ENCODE measurements at places on chromosomes 3 and 15.

DNA sequence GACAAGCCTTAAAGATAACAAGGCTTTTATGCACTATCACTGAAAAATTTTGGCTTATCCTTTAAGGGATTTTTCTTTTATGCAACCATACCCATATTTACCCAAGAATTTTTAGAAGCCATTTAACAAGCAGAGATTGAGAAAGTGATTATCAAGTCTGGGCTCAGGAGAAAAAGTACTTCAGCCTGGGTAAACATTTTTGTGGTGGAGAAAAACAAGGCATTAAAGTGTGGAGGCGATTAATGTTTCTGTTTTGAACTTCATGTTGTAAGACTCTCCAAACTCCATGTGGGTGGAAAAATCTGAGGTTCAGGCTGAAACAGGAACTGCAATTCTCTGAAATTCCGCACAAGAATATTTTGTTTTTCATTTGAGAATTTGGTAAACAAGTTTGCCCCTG, 260.4 kb upstream of the KCNMB2 start:
- no peak for DNase-seq

DNA sequence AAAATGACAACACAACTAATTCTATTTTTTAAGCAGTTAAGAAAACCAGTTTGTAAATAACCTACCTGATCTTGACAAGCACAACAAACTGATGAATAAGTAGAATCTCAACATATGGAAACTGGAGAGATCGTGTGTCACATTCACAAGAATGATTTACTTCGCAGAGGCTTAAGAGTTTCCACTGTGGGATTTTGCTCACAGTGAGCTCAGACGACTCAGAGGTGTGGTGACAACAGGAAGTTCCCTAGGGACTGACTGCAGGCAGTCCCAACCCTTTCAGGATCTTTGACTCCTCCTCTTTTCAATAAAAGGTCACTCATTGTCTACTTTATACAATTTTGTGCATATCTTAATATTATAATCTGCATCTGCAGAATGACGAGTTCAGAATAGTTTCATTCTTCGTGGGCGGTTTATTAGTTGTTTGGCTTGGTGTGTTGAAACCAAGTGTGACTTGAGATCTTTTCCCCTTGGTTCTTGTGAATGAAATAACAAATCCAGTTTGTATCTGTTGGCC, at the start of gene LIPH:
Gene LIPH, minus strand, starts transcription at position 231 of the 520 bp plus-strand sequence. Its CDS starts 117 bp downstream, at position 114.
- no peak for DNase-seq

DNA sequence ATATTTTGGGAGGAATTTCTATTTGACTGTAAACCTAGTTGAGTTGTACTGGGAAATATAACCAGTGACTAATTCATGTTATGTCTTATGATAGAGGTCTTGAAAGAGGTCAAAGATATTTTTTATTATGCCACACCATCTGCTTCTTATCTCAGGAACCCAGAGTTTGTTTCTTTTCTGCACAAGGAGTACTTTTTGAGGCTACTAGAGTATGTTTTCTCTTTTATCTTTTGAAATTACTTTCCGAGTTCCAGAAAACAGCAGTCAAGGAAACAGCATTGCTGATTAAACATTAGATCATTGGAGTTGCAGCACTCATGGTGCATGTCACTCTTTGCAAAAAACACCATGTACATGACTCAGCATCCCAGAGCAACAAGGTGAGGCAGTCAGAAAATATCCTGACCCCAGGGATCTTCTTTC, 645.8 kb upstream of the NR2F2 start:
- DNase-seq: no peak

DNA sequence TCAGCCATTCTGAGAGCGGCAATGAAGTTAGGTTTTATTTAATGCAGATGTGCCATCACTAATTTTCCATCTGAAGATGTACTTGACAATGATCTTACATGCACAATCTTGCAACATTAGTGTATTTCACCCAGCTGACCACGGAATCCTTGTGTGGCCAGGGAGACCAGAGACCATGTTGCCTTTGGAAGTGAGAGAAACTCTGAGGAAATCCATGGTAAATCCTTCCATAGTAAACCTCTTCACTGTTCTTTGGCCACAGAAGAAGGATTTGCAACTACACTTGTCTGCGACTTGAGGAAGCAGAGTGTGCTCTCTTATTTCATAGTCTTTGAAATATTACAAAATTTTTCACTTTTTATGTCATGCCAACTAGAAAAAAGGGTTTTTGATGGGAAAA, 128.4 kb upstream of the IGSF10 start:
- DNase-seq: no peak

GRCh38 chr3:27559381-27559780, 75.2 kb upstream of the SLC4A7 start:
- DNase-seq: no peak

GRCh38 chr3:116920826-116921610, 211.4 kb downstream of the TUSC7 start:
- DNase-seq: no peak

DNA sequence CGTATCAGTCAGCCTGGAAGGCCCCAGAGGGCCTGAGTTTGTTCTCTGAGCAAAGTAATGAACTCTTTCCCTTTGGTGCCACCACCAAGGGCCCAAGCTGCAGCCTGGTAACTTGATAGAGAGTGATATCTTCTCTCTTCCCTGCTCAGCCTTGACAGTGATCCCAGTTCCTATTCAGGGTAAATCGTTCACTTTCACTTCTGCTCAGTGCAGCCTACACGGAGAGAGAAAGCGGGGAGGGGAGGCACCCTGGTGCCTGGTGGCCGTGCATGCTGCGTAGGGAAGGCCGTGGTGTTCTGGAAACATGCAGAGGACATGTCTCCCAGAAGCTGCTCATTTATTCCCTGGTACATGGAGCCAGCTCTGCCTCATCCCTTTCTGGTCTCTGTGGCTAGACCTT, 54.9 kb downstream of the KIF9 start:
- DNase-seq: no peak

GRCh38 chr3:51361746-51362145, 23.3 kb upstream of the MANF start:
- DNase-seq: no peak

DNA sequence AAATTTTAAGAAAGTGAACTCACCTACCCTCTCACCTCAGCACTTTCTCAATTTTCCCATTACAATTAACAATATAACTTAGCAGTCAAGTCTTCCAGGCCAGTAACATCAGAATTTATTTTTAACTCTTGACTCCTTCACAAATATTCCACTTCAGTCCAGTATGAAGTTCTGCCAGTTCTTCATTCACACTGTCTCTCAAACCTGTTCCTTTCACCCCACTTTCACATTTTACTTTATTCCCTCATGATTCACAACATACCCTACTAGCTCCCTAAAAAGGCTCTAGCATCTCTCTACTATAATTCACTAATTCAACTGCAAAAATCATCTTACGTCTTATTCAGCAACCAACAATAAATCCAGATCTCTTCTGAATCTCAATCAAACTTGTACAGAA, 3.8 kb downstream of the GSK3B start:
- no peak for DNase-seq

All from right forelimb (tissue), 1 donor.